ENCODE measurements at places on chromosomes 7 and 10. TPM values are rescaled to one million over a fixed set of nuclear protein-coding genes. Genes with fewer than 3 reads are reported as not detected.

HTR7 gene
- not detected for total RNA-seq

PRLHR gene
- total RNA-seq = not detected

METTL27 gene
- total RNA-seq = 1.4 TPM

GPRIN2 gene
- 29.2 TPM for total RNA-seq

- no peak for DNase-seq
Measured at GRCh38 chr10:6525599-6526165, 54.4 kb downstream of the PRKCQ start.

DNA sequence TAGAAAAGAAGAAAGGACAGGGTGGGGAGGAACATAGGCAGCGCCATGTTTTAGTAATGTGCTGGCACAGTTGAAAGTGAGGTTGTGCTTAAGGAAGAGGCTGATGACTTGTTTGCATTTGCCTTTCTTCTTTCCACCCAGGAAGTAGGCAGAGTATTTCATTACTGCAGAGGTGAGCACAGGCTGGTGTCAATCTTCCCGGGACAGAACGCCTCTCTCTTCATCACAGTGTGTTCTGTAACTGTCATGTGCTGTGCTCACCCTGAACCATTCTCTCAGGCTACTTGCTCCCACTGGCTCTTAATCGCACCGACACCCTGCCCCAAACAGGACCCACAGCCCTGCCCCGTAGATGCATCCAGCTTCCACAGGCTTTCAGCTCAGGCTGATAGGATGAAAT is 135.8 kb upstream of the YAE1 start:
- no peak for DNase-seq

- peak; percentile 93 for DNase-seq
Measured at GRCh38 chr10:5142199-5142598, 42.8 kb downstream of the AKR1C8 start.

GRCh38 chr7:14321947-14322346 is 332.5 kb upstream of the ETV1 start:
- DNase-seq = no peak
